Mesendoderm (in vitro differentiated cells): ENCODE measurements at places on chromosomes 1 and 21.

GRCh38 chr1:79090985-79091384 lies 84.5 kb upstream of the ADGRL4 start:
- no peak for DNase-seq

GRCh38 chr1:74423471-74423870 lies 88.9 kb downstream of the LRRC53 start:
- DNase-seq = no peak

GRCh38 chr1:204502241-204502640 lies 7.6 kb upstream of the PIK3C2B start:
- no peak for DNase-seq

DNA sequence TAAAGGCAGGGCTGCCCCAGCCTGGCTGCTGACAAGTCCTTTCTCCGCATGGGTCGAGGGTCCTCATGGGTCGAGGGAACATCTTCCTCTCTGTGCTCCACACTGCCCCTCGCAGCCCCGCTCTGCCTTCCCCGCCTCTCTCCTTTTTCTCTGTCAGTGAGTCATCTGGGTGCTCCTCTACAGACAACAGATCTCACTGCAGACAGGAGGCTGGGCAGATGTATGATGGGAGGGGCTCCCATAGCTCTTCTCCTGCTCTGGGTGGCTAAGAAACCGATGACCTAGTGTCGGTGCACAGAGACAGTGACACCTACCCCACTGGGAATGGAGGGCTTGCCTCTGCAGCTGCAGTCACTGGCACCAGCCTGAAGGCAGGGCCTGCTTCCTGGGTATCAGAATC lies 5.5 kb downstream of the KCNA10 start:
- DNase-seq = peak; percentile 86

GRCh38 chr21:35309316-35309715 lies 260.2 kb upstream of the RUNX1 start:
- no peak for DNase-seq
